Kasumi-1 (cell line): ENCODE measurements at places on chromosomes 5 and 9.

DNA sequence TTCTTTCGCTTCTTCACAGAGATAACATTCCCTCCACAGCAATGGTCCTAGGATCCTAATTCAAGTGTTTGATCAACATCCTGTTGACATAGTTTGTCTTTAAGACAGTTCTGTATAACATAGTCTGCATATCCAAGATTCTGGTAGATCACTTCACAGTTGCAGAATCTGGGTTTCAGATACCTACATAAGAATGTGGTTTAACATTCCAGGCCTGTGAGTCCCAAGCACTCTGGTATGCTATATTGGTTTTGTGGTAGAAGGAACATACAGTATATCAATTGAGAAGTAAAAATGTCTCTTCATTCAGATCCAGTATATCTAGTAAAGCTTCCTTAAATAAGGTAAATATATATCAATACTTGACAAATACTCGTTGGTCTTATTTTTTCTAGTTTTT is 914.2 kb upstream of the CDH6 start:
- no peak for DNase-seq

DNA sequence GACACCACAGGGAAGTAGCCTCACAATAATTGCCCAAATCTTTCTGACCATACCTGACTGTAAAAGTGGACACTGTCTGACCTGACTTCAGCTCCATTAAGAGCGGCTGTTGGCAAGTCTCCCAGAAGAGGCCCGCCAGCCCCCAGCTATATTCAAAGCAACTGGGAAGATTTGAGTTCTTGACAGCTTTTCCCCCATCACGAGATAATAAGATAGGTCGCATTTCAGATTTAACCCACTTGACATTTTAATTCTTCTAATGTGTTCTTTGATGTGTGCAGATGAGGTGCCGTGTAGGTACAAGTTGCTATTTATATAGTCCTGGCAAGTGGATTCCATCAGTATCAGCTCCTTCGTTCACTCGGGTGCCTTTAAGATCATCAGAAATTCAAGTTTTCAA is 345.7 kb downstream of the DRD1 start:
- no peak for DNase-seq

DNA sequence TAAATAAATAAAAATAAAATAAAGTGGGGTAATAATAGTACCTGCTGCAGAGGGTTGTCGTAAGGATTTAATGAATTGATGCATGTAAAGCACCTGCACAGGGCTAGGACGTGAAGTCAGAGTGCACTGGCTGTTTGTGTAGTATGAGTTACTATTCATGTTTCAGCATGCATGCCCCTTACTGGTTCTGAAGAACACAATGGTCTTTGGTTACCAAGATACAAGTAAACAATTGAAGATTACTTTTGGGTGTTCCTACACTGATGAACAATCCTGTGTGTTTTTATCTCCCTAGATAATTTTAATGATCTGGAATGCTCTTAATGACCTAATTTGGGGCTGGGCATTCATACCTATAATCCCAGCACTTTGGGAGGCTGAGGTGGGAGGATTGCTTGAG is 23.2 kb upstream of the PRRC2B start:
- no peak for DNase-seq

- DNase-seq: no peak
Observed at GRCh38 chr9:108756746-108757490, 98.9 kb downstream of the ACTL7B start.

- DNase-seq: no peak
Observed at GRCh38 chr5:173493846-173494245, 122.6 kb downstream of the BOD1 start.

DNA sequence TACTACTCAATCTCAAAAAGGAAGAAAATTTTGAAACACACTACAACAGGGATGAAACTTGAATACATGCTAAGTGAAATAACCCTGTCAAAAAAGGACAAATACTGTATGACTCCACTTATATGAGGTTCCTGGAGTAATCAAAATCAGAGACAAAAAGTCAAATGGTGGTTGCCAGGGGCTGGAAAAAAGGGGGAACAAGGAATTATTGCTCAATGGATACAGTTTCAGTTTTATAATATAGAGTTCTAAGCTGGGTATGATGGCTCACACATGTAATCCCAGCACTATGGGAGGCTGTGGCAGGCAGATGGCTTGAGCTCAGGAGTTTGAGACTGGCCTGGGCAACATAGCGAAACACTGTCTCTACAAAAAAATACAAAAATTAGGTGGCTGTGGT is 29.0 kb downstream of the ETF1 start:
- no peak for DNase-seq

DNA sequence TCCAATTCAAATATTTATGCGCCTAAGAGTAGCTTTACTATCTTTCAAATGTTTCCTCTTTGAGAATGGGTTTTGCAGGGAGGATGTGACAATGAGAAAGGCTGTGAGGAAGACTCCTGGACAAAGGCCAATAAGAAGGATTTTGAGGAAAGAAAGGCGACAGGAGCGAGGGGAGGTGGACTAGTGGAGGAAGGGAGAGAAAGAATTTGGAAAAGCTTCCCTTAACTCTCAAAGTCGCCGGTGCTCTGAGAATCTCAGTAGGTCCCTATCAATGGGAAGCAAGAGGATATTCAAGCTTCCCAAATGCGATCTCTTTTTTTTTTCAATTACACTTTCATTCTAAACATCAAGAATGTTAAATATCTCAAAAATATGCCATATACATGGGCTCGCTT is 2.8 kb upstream of the CDC20B start:
- no peak for DNase-seq

GRCh38 chr5:1216918-1217295 is 8.3 kb upstream of the SLC6A18 start:
- no peak for DNase-seq

DNA sequence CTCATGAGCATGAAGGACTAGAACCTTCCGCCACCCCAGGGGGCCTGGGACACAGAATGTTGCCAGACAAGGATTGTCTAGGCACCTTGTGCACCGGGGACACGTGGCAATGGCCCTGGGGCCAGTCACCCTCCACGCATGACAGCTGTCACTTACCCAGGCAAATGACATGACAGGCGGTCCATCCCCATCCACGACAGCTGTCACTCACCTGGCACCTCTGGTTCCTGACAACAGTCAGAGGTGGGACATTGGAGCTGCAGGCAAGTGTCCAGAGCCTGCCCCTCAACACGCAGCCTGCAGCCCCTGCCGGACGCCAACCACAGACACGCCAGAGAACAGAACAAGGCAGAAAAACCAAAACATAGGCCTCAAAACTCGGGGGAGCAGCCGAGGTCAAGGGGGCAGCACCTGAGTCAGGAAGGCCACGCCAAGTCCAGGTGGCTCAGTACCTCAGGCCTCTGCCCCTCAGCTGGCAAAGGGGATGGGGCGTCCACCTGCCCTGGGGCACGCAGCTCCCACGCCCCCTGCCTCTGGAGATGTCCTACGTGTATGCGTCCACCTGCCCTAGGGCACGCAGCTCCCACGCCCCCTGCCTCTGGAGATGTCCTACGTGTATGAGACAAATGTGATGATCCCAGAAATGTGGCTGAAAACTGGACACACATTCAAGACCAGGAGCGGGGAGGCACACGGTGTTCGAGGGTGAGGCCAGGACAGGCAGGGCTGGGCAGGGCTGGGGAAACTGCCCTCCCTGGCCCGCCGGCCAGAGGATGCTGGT is 14.5 kb downstream of the VAV2 start:
- no peak for DNase-seq

GRCh38 chr9:127541865-127542264 is 70.2 kb upstream of the STXBP1 start:
- DNase-seq: no peak

- no peak for DNase-seq
Observed at GRCh38 chr9:132531710-132532570, 50.5 kb upstream of the BARHL1 start.

DNA sequence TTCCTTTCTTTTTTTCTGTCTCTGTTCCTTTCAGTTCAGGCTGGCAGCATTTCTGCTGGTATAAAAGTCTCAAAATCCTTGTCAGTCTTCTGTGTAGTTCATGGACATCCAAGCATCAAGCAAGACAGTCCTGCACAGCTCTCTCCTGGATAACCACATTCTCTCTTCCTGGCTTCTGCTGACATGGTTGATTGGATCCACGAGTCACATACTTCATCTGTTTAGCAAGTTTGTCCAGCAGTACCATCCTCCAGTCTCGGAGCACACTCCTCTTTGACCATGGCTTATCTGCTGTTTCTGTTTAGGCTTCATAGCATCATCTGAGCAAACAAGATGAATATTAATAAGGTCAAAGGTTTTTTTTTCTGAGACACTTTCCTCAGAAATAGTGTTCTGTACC is 220.8 kb downstream of the KDM4C start:
- no peak for DNase-seq

GRCh38 chr5:2178528-2178927 is 295.8 kb upstream of the IRX4 start:
- no peak for DNase-seq

DNA sequence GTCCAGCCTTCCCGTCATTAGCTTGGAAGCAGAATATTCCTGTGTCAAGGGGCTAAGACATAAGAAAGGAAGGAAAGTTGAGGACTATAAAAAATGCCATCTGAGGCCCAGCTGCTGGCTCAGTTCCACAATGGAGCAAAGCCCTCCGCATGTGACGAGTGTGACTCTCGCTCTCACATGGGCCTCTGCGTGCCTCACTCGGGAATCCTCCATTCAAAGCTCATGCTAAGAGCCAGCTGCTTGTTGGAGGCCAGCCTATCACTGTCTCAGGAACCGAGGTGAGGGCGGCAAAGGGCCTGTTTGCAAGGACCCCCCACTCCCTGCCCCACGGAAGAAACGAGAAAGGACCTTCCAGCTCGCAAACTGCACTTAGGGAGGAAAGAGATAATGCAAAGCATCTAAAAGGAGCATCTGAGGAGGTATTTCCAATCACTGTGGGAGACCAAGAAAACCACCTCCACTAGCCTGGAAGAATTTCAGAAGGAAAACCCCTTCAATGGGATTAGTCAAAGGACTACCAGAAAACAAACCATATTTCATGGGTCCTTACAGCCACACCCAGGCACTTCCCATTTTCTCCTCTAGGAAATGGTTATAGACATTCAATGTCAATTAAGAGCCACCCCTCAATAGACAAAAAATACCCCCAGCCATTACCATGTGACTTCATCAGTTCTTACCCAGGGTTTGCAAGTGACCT is 95.3 kb downstream of the PRRT1B start:
- DNase-seq: no peak

- no peak for DNase-seq
Observed at GRCh38 chr5:72925336-72926010, 30.4 kb upstream of the FCHO2 start.

DNA sequence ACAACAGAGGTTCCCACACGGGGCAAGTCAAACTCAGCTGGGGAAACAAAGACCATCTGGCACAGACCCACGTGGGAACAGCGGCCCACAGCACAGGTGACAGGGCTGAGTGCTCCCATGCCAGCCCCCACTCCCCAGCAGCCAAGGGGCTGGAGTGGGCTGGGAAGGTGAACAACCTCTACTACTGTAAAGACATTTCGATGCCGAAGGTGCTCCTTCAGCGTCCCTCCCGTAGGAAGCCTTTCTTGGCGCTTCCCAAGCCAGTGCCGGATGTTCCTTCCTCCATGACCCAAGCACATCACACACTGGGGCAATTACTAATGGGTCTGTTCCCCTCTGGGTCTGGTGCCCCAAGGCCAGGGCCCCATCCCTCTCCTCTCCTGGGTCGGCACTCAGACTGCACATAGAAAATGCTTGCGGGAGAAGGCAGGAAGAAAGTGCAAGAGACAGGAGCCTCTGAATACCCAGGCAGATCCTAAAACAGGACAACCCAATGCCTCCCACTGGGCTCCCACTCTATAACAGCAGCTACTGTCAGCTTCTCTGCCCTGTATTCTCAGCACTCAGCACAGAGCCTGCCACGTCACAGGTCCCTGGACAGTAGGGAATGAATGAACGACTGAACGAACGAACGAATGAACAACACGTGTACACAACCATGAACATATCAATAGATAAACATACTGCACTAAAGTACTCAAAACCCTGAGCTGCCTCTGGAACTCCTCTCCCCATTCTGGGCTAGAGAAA is 77.0 kb upstream of the LRRTM2 start:
- no peak for DNase-seq

DNA sequence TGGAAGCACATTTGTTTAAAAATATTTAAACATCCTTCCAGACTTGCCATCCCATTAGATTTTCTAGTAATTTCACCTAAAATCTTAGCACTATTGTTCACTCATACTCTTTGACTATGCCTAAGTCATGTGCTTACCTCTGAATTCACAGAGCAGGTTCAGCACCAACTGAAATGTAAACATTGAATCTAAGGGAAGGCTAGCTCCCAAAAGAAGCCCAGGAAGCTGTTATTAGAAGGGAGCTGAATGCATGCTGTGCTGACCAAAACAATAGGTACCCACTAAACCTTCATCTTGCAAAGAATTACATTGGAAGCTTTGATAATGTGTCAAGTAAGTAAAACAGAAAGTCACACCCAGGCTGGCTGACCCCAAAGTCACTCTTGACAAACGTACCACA is 571.3 kb downstream of the GABRG2 start:
- no peak for DNase-seq

DNA sequence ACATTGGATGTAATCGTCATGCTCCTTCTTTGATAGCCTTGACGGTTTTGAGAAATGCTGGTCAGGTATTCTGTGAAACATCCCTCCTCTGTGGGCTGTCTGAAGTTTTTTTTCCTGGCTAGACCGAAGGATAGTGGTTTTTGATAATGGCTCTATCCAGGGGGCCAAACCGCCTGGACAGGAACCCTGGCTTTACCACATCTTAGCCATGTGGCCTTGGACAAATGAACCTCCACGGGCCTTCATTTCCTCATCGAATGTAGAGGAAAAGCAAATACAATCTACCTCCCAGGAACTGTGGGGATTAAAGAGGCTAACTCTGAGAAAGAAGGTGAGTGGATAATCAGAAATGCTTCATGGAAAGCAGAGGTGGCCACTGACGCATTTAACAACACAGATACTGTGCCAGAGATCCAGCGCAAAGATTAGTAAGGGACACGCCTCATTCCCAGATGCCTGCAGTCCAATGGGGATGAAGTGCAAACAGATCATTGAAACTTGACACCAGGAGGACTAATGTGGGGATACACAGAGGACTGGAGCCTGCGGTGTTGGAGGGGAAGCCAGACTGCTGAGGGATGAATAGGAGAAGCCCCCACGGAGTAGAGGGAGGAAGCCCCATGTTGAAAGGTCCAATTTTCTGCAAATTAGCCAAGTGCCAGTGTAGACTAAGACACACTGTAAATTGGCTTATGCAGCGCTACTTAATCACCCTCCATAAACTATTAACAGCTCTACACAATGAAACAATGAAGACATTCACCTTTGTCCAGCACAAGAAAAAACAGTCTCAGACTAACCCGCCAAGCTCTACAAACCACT is 41.6 kb downstream of the MYO10 start:
- no peak for DNase-seq

DNA sequence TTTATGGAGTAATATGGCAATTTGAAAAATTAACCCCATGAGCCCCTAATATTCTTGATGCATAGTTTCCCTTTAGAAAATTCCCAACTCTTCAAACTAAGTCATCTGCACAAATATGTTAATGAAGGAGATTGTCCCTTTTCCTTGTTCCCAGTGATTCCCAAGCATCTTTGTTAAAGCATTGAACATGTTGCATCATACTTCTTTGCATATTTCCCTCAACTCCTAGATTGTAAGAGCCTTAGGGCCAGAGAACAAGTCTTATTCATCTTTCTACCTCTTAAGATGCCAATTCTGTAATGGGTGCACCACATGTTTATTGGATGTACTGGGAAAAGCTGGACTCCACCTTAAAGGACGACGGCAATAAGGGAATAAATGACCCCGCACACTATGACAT is 223.4 kb downstream of the PLK2 start:
- no peak for DNase-seq
